Effector memory CD4-positive, alpha-beta T cell (primary cell): ENCODE measurements at places on chromosomes 2 and 18.

DNA sequence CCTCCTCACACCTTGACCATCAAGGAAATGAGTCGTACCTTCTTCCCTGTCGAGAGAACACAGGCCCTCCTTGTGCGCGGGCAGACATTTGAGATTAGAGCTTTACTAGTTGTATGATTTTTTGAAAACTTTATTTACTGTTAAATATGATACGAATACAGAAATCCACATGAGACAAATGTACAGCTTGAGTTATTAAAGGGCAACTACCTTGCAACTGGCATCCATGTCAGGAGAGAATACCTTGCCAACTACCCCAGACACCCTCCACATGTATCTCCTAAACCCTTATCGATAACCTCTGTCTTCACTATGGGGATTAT lies 28.3 kb downstream of the KLHL23 start:
- DNase-seq = no peak

GRCh38 chr2:119263025-119263424 lies 39.4 kb downstream of the STEAP3 start:
- no peak for DNase-seq

- DNase-seq = no peak
These were observed 96.9 kb upstream of the NEDD4L start for GRCh38 chr18:57947117-57947516.

DNA sequence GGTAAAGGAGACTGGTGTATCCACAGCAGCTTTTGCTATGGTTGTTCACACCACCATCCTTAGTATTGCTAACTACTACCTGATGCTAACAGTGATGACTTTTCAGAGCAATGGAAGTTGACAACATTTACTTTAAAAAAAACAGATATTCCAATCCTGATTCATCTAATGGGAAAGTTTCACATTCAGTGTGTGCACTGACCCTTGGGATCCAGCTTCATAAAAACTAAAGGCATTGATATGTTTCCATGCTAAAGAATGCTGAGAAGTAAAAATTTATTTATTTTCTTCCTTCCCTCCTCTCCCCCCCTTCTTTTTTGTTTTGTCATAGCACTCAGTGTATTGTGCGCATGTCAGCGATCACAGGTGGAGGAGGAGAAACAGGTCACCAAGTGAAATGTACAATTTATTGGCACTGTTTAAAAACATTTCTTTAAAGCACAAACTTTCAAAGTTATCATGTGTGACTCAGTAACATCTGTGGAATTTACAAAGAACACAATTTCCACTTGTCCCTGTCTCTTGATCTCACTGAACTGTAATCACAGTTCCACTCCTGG lies 229.9 kb downstream of the ALK start:
- DNase-seq = no peak

GRCh38 chr2:240836781-240837467 lies 16.9 kb upstream of the KIF1A start:
- no peak for DNase-seq

- DNase-seq = no peak
These were observed 23.0 kb upstream of the SMAD2 start for GRCh38 chr18:47953471-47953931.

DNA sequence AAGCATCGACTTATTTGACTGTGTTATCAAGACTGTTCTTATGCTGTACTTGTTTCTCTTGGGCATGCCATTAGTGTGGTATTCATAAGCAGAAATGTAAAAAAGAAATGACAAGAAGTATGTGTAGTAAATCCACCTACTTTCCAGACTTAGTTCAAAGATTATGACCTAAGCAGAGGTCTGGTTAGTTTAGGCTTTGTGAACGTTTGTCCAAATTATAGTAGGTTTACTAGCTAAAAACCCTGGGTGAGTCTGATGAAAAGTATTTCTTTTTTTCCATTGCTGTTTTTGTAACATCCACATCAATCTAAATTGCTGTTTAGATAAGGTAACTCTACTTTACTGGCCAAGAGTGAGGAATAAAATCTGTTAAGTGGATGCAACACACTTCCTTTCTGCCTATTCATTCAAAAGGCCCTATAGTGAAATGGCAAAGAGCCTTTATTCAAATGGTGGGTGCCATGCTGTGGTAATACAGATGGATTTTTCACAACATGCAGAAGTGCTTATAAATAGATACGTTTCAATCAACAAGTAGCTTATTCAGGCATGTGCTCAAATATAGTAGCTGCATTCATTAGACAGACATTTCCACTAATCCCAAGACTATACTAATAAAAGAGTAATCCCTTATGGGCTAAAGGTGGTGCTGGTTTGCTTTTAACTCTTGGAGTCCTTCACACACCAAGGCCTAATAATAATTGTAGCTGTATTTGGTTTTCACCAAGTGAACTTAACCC lies 122.5 kb upstream of the LTBP1 start:
- DNase-seq = no peak

DNA sequence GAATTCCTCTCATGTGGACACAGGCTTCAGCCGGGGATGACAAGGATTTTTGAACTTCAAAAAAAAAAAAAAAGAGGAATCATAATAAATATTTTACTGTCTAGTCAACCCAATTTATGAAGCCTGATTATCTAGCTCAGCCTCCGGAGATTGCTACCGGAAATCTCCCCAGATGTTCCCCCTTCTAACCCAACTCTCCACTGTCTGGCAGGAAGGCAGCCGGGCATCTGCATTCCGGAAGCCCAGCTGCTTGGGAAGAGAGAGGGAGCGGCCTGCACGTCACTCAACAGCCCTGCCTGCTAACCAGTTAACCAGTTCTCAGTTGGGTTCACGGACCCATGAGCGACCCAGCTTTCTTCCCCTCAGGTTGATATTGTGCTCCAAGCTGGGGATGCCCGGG lies 87.2 kb upstream of the POU3F3 start:
- no peak for DNase-seq

DNA sequence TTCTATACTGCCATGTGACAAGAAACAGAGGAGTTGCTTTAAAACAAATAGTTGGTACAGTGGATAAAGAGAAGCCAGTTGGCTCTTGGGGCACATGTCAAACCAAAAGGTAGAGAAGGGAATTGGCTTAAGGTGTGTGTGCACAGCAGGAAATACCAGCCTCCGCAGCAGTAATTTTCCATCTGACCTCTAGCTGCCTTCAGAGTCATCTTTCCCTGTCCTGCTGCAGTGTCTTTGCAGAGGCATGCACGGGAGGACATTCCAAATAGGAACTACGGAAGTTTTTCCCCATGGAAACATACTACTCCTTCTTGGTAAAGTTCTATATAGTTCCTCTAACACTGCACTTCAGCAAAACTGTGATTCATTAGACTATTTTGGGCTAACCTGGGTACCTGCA lies 99.5 kb downstream of the RAB3GAP1 start:
- no peak for DNase-seq

DNA sequence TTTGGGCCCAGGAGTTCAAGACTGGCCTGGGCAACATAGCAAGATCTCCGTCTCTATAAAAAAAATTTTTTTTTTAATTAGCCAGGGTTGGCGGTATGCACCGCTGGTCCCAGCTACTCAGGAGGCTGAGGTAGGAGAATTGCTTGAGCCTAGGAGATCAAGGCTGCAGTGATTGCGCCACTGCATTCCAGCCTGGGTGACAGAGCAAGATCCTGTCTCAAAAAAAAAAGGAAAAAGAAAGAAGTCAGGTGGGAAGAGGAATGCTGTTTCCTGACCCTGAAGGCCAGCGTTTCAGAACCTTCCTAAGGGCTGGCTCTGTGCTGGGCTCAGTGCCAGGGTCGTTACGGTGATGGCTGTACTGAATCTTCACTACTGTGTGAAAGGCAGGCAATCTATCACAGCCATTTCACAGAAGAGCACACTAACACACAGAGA lies 35.0 kb upstream of the AGAP1 start:
- DNase-seq = no peak

DNA sequence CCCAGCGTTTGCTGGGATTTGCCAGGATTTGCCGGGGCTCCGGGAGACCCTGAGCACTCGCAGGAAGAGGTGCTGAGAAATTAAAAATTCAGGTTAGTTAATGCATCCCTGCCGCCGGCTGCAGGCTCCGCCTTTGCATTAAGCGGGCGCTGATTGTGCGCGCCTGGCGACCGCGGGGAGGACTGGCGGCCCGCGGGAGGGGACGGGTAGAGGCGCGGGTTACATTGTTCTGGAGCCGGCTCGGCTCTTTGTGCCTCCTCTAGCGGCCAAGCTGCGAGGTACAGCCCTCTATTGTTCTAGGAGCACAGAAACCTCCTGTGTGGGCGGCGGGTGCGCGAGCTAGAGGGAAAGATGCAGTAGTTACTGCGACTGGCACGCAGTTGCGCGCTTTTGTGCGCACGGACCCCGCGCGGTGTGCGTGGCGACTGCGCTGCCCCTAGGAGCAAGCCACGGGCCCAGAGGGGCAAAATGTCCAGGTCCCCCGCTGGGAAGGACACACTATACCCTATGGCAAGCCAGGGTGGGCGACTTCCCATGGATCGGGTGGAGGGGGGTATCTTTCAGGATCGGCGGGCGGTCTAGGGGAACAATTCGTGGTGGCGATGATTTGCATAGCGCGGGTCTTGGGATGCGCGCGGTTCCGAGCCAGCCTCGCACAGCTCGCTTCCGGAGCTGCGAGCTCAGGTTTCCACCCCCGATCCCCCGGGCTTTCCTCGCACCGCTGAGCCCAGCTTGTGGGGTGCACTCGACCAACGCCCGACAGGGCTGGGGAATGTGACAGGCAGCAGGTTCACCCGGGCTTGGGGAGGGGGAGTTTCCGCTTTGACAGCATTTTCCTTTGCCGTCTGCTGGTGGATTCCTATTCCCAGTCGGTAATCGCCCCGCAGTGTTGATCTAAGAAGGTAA lies 2.8 kb downstream of the ONECUT2 start:
- DNase-seq = no peak

DNA sequence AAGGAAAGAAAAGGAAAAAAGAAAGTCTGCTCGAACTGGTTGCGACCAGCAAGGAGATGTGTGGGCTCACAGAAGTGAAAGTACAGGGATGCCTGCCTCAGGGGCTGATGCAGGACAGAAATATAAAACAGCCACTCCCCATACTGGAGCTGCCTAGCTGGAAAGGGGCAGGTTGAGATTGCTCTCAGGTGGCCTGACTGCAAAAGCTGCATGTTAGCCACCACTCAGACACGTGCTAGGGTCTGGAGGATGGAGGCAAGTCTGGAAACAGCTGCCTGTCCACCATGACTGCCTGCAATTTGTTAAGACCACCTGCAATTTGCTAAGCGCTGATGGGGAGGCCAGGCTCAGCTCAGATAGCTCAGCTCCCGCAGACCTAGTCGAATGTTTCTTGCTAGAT lies 17.9 kb downstream of the B3GNT7 start:
- no peak for DNase-seq

GRCh38 chr2:81981585-81981984 lies 1677.0 kb upstream of the LRRTM1 start:
- no peak for DNase-seq

GRCh38 chr2:236408786-236409185 lies 144.6 kb upstream of the ASB18 start:
- DNase-seq = no peak

GRCh38 chr18:70249118-70249517 lies 39.7 kb upstream of the SOCS6 start:
- no peak for DNase-seq

- no peak for DNase-seq
These were observed 1.0 kb downstream of the VIT start for GRCh38 chr2:36697424-36698066.

DNA sequence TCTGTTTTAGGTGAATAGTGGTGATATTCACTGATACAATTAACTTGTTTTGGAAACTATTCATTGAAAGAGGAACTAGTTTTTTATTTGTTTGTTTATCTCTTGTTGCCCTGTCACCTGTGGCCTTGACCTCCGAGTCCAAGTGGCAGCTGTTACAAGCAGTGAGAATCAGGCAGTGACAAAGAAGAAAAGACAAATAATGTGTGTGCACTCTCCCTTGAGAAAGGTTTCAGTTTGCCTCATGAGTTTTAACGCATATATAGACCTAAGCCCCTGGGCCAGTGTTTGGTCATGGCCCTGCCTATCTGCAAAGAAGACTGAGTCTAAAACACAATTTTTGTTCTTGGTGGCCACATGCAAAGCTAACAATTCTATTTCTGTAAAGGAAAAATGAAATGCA lies 15.3 kb downstream of the KYNU start:
- no peak for DNase-seq

GRCh38 chr2:64617631-64618151 lies 36.0 kb downstream of the SERTAD2 start:
- DNase-seq = no peak

- no peak for DNase-seq
These were observed 484.0 kb upstream of the MAP2 start for GRCh38 chr2:208939852-208940251.

- DNase-seq = no peak
These were observed 1631.7 kb downstream of the DPP10 start for GRCh38 chr2:116074161-116074560.
